IMR-90 (cell line): ENCODE measurements at places on chromosomes 3 and 15. TPM values are rescaled to one million over a fixed set of nuclear protein-coding genes. Genes with fewer than 3 reads are reported as not detected.

Gene FEZF2
- not detected in 2 replicates for total RNA-seq

Gene SLC30A4
- total RNA-seq = 5.6 and 7.5 TPM in 2 replicates

Gene EPM2AIP1
- 13.4 and 21.9 TPM in 2 replicates for total RNA-seq

Gene ATP13A4
- under 0.01 TPM in 1 of 2 replicates, not detected in the other for total RNA-seq

Gene GP5
- total RNA-seq = under 0.01 TPM in 2 replicates

Gene GPR62
- under 0.01 TPM in 1 of 2 replicates, not detected in the other for total RNA-seq

Gene C3orf85
- total RNA-seq = not detected in 2 replicates
